ENCODE measurements at places on chromosomes 7 and 10.

DNA sequence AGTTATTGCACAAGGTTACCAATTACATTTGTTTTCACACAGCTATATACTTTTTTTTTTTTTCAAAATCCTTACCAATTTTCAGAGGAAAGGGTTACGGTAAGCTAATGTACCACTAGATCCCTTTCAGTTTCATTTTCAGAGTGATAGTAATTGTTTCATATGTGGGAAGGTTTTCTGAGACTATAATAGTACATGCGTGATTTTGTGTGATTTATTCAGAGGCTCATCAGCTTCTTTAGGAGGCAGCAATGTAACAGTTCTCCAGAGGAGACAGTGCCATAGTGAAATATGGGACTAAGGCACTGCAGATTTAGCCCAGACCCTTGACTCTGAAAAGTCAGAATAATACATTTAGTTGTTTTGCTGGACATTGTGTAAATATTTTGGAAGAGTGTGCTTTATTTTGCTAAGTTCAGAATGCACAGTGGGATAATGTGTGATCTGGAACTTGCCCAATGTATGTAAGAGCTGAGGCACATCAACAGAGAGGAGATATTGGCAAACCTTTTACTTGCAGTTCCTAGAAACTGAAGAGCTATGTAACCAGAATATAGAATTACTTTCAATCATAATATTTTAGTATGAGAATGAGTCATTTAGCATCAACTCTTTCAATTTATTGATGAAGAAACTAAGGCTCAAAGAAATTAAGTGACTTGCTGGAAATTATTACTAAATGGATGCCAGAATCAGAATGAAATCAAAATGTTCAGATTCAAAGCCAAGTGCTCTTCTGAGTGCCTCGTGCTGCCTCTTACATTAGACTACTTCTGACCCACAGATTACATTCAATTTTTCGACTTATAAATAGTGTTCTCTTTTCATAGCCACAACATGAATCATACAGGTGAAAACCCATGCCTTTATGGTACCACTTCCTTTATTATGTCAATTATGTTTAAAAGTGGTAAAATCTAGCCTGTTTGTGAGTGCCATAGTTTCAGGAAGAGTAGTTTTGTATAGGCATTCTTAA is 207.7 kb upstream of the TEX47 start:
- DNase-seq, result no peak

- no peak for DNase-seq
Observed at GRCh38 chr10:28291881-28292297, 11.0 kb downstream of the MPP7 start.

- no peak for DNase-seq
Observed at GRCh38 chr7:13874783-13875182, 114.7 kb downstream of the ETV1 start.

DNA sequence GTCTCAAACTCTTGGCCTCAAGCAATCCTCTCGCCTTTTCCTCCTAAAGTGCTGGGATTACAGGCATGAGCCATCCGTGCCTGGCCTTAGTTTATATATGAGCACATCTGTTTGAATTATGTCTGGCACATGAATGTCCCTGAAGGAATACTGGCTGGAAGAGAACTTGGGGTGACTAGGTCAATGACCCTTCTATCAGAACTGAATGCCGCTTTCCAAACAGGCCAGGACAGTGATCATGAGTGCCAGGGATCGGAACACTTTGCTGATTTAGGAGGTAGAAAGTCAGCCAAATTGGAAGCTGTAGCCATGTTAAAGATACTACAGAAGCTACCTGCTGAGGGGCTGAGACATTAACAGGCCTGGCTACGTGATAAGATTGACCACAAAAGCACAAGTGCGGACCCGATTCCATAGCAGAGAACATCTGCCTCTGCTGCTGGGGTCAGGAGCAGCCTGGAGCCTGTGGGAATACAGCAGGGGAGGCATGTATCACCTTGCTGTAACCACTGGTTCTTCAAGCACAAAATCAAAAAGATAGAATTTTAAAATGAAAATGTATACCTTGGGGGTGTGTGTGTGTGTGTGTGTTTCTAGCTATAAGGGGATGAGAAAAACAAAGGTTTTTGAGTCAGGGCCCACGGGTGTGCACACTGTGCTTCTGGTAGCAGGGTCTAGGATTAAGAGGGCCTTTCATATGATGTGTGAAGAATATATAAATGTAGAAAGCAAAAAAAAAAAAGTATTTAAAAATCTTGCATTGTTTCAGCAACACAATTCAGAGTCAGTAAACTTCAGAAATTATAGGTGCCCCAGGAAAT is 293.7 kb downstream of the BBS9 start:
- DNase-seq, result no peak

DNA sequence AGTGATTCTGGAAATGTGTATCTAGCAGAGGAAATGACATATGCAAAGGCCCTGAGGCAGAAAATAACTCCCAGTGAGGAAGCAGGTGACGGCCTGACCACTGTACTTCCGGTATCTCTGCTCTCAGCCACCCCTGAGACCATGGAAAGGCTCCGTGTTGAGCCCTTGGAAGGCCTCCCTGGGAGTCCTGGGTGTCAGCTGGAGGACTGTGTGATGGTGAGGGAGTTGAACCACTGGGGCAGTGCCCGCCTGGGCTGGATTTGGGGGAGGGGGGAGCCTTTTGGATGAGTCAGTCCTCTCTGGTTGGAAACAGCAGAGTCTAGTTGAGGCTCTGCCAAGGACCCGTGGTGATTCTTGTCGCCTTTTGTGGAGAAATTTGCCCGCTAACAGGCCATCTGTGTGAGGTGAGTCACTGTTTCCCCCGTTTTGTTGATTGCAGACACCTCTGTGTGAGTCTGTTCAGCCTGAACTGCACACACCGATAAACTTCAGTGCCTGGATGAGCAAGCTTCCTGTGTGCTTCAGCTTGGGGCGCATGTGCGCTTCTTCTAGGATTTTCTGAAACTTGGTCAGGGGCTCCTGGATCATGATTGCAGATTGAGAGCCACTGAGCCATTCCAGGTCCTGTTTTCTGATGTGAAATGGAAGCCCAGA is 98.6 kb downstream of the GRK5 start:
- peak; percentile 84 for DNase-seq

DNA sequence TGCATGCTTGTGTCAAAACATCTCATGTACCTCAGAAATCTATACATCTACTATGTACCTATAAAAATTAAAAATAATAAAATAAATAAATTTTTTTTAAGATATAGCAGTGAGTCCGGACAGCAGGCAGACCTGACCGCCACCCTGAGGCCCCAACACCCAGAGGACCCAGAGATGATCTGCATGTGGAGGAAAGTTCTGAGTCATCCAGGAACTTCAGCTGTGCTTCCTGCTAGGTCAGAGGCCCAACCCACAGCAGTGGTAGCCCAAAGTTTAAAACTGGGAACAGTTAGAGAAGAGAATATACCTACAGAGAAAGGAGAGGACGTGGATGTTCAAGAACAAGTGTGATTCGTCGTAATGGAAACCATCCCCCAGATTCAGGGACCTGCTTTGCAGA is 683.7 kb upstream of the NRP1 start:
- DNase-seq, result no peak

GRCh38 chr10:125060826-125061556 is 99.4 kb downstream of the CTBP2 start:
- no peak for DNase-seq

DNA sequence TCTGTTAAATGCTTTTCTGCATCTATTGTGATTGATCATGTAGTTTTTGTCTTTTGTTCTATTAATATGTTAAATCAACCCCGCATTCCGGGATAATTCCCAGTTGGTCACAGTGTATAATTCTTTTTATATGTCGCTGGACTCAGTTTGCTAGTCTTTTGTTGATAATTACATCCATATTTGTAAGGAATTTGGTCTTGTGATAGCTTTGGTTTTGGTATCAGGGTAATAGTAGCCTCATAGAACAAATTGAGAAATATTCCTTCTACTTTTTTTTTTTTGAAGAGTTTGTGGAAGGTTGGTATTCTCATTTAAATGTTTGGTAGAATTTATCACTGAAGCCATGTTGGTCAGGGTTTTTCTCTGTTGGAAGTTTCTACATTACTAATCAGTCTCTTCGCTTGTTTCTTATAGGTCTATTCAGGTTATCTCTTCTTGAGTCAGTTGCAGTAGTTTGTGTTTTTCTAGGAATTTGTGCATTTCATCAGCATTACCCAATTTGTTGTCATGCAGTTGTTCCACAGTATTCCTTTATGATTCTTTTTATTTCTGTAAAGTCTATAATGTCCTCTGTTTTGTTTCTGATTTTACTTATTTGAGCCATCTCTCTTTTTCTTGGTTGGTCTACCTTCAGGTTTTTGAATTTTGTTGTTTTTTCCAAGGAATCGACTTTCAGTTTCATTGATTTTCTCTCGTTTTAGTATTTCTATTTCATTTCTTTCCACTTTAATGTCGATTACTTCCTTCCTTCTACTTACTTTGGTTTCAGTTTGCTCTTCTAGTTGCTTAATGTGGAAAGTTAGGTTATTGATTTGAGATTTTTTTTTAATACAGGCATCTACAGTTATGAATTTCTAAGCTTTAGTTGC is 64.6 kb upstream of the GJD4 start:
- no peak for DNase-seq

- no peak for DNase-seq
Observed at GRCh38 chr10:30510184-30510931, 76.4 kb downstream of the MAP3K8 start.

DNA sequence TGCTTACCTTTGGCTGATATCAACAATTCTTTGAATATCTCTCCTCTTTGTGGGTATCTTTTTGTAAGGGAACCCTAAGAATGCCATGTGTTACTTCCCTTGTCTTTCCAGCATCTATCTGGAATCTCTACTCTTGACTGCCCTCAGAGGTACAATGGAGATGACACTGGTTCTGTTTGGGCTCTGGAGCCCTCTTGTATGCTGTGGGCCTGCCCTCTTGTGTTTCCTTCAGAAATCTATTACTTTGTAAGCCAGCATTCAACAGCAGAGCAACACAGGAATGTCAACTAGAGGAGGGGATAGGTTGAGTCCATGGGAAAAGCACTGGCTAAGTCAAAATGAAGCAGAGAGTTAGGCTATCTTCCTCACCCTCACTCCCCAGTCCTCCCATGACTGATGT is 142.3 kb downstream of the XPNPEP1 start:
- no peak for DNase-seq

DNA sequence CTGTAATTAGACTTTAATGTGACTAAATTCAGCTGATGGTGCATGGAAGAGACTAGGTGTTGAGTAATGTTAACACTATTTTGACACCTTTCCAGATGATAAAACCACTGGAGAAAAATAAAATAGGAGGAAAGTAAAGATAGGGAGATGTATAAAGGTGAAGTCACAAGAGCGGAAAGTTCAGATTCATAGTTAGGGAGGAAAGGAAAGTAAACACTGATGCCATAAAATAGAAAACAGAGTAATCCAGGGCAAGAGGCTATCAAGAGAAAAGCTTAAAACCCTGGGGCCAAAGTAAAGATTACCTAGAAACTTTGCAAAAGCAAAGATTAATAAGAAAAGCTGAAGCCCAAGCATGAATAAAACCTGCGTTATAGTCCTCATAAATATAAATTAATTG is 62.8 kb downstream of the RAB11FIP2 start:
- no peak for DNase-seq

- DNase-seq, result no peak
Observed at GRCh38 chr10:44910602-44911001, 535 bp upstream of the TMEM72 start.

DNA sequence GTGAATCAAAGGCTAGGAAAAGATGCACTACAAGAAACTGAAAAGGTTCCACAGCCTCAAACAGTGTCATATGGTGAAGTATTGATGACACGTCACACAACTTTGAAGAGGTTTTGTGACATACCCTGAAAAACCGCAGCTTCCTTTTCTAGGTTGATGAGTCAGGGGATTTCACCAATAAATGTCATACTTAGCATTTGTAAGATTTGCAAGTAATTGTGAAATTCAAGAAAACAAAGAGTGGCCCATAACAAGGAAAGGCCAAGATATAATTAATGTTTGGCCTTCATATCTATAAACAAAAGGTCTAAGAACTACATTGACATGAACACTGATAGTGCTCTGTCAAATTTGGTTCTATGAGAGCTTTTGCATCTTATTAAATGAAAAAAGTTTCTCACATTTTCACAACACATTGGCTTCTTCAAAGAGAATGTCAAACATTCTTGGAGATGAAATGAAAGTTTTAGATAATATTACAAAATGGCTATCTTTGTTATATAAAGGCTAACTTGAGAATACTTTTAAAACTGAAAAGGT is 62.0 kb upstream of the NAMPT start:
- no peak for DNase-seq

- no peak for DNase-seq
Observed at GRCh38 chr7:96449094-96449493, 127.2 kb upstream of the SLC25A13 start.

GRCh38 chr10:58731276-58731675 is 218.6 kb downstream of the BICC1 start:
- no peak for DNase-seq

DNA sequence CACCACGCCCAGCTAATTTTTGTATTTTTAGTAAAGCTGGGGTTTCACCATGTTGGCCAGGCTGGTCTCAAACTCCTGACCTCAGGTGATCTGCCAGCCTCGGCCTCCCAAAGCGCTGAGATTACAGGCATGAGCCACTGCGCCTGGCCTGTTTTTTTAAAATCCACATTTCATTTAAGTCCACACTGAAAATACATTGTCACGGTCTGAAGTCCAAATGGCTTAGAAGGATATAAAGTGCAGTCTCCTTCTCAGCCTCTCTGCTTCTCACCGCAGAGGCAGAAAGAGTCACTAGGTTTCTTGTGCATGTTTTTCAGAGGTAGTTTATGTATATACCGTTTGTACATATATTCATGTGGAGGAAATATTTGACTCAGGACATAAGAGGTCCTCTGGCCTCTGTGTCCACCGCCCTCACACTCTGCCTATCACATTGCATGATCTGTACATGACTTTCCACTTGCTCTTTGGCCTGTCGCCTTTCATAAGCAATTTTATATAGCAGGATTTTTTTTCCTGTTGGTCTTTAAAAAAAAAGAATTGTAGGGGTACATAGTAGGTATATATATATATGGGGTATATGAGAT is 42.9 kb downstream of the BLNK start:
- no peak for DNase-seq

- no peak for DNase-seq
Observed at GRCh38 chr7:29424984-29425309, 138.7 kb upstream of the PRR15 start.

DNA sequence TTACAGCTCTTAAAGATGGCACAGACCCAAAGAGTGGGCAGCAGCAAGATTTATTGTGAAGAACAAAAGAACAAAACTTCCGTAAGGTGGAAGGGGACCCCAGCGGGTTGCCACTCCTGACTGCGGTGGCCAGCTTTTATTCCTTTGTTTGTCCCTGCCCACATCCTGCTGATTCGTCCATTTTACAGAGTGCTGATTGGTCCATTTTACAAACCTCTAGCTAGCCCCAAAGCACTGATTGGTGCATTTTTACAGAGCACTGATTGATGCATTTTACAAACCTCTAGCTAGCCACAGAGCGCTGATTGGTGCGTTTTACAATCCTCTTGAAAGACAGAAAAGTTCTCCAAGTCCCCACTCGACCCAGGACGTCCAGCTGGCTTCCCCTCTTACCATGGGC is 16.8 kb upstream of the CCSER2 start:
- DNase-seq, result no peak

- no peak for DNase-seq
Observed at GRCh38 chr7:111232249-111233084, 141.5 kb downstream of the LRRN3 start.

- no peak for DNase-seq
Observed at GRCh38 chr7:67525588-67525987, 529.0 kb downstream of the TYW1 start.

- no peak for DNase-seq
Observed at GRCh38 chr7:31986878-31987518, 83.2 kb downstream of the PDE1C start.

Measured in activated T-cell treated with anti-CD3 and anti-CD28 coated beads, Interleukin-2, amount 50 U/mL, for 1 hour (primary cell).